Posterior cingulate gyrus (tissue), 11 donors: ENCODE measurements at places on chromosomes 12 and 14.

DNA sequence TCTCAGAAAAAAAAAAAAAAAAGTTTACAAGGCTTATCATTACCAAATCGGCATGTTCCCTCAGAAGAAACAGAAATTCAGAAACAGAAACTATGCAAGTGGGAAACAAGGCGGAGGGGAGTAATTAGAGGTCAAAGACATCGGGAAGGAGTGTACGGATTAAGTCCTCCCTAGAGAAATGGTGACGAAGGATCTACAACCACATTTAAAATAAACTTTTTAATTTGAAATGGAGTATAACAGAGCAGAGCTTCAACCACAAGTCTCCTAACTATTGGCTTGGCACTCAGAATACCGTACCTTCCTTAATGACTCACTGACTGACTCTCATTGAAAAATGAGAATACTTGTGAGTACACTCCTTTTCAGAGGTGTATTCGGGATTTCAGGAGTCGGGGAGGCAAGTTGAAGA is 908 bp downstream of the ENTPD5 start:
- no peak for DNase-seq

DNA sequence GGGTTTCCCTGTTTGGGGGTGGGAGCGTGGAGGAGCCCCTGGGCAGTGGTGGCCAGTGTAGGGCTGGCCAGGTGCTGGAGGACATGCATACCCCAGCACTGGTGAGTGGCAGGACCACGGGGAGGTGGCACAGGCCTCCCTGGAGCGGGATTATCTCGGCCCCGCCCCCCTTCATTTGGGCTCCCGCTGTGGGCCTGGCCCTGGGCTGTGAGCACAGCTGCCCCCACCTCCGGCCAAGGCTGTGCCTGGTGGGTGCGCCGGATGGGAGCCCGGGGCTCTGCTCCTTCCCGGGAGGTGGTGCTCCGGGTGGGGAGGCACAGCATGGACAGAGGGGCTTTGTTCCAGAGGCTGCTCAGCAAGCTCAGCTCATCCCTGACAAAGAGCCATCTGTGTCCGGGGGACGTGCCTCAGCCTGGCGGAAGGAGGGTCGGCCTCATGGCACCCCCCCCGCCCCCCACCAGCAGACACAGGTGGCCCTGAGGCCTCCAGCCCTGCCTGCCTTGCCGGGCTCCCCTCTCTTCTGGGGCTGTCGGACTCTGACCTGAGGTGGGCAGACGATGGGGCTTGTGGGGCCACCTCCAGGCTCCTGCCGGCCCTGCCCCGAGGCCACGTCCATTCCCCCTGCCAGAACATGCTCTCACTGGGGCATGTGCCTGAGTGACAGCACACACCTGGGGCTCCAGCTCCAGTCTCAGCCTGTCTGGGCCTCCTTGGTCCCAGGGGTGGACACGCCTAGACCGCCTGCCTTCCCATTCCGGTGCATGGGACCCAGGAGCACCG is 8.4 kb downstream of the TEDC1 start:
- DNase-seq: peak; percentile 95

- DNase-seq: no peak
These were observed 93.6 kb downstream of the PELI2 start for GRCh38 chr14:56211844-56212243.

DNA sequence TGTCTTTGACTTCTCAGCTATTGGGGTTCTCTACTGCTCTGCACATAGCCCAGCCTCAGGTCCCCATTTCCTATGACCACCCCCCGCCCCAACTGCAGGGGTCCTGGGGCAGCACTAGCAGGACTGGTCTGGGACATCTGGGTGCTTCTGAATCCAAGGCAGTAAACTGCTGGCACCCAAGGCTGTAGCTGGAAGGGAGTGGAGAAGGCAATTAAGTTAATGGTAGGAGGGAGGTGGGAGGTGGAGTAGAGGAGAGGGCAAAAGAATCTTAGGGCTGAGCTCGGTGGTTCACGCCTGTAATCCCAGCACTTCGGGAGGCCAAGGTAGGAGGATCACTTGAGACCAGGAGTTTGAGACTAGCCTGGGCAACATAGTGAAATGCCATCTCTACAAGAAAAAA is 11.5 kb downstream of the PLEK2 start:
- no peak for DNase-seq

- DNase-seq: no peak
These were observed 10.1 kb upstream of the SPATS2 start for GRCh38 chr12:49357103-49357678.

DNA sequence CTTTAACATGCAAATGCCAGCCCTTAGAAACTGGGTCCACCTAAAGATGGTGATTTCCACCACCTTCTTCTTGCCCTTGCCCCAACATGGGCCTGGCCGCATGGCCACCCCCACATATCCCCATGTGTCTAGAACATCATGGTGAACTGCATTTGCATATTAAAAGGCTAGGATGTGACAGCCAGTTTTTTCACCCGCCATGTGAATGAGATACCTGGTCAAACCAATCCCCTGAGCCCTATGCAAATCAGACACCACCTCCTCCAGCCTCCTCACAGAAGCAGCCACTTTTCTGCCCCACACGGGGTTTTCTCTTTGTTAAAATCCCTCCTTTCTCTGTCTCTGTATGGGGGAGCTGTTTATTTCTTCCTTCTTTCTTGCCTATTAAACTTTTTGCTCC is 1322.5 kb downstream of the FSCB start:
- DNase-seq: no peak
